ENCODE measurements at places on chromosomes 12 and 14.
A peak's percentile ranks its signal among the peaks of the same experiment; 100 is the strongest.

DNA sequence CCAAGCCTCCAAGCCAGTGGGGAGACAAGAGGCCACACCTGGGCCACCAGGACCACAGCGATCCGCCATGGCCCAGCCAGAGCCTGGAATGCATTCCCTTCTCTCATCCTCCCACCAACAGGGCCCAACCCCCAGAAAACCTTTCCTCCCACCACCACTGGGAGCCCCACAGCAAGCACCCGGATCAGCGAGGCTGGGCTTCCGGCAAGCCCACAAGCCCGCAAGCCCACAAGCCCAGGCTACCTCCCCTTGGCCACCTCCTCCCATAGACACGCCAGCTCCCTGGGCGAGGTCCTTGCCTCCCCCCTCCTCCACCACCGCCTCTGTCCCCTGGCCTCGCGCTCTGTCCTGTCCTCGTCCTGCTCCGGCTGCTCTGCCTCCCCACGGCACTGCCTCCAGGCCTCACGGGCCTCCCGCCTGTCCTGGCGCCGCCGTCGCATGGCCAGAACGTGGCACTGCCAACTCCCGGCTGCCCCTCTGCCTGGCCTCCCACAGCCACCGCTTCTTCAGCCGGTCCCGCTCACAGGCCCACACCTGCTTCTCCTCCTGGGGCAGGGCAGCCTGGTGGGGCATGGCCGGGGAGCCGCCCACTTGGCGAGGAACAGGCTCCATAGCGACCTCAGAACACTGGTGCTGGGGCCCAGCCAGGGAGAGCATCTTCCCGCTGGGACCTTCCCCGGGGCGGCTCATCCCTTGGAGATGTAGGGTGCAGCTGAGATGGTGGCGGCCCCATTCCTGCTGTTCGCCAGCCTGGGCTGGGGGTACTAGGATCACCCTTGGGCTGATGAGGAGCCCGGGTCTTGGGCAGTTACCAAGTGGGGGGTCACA lies 5.6 kb downstream of the CDK2AP1 start:
- no peak for DNase-seq

GRCh38 chr14:51180577-51180976 lies 59.5 kb upstream of the TMX1 start:
- DNase-seq = no peak

GRCh38 chr14:23446291-23446851 lies 10.9 kb upstream of the MYH7 start:
- no peak for DNase-seq

GRCh38 chr12:109737126-109737525 lies 23.5 kb downstream of the FAM222A start:
- DNase-seq = no peak

DNA sequence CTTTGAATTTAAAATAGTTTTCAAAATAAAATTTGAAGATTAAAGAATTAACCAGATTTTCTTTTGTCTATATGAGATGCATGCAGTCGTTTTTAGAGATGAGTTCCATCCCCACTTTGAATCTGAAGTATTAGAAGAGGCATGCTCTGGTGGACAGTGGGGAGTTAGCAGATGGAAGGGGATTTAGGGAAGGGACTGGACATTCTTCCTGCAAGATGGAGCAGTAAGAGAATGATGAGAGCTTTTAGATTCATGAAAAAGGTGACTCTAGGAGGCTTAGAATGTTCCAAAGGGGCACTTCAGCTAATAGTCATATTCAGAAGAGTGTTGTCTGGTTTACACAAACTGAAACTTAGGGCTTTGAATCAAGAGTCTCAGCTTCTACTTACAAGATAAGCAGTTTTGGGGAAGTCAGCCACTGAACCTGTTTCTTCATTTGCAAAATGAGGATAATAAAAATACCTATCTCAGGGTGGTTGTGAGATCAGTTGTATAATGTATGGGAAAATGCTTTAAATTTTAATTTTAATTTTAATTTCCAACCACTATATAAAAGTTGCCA lies 3.7 kb downstream of the ZBTB1 start:
- DNase-seq = peak; percentile 9

DNA sequence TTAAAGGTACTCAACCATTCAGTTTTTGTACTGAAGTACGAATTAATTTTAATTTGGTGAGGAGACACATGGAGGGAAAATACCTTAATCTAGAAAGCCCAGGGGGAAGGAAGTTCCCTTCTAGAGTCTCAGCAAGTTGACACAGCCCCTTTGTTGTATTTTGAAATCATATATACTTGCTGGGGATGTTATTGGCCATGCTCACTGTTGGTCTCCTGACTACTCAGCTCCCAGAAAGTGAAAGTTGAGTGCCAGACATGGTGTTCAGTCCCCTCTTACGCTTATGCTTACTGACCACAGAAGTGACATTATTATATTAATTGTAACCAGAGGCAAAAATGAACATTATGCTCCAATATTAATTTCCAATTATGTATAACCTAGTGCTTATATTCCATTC lies 28.1 kb downstream of the ARF6 start:
- no peak for DNase-seq

DNA sequence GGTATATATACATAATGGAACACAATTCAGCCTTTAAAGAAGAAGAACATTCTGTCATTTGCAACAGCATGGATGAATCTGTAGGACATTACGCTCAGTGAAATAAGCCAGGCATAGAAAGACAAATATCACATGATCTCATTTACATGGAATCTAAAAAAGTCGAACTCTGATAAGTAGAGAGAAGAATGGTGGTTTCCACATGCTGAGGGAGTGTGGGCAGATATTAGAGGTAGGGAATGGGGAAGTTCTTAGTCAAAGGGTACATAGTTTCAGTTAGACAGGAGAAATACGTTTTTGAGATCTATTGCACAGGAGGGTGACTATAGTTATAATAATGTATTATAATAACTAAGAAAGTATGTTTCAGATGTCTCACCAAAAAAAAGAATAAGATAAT lies 71.4 kb downstream of the ADAMTS20 start:
- no peak for DNase-seq

DNA sequence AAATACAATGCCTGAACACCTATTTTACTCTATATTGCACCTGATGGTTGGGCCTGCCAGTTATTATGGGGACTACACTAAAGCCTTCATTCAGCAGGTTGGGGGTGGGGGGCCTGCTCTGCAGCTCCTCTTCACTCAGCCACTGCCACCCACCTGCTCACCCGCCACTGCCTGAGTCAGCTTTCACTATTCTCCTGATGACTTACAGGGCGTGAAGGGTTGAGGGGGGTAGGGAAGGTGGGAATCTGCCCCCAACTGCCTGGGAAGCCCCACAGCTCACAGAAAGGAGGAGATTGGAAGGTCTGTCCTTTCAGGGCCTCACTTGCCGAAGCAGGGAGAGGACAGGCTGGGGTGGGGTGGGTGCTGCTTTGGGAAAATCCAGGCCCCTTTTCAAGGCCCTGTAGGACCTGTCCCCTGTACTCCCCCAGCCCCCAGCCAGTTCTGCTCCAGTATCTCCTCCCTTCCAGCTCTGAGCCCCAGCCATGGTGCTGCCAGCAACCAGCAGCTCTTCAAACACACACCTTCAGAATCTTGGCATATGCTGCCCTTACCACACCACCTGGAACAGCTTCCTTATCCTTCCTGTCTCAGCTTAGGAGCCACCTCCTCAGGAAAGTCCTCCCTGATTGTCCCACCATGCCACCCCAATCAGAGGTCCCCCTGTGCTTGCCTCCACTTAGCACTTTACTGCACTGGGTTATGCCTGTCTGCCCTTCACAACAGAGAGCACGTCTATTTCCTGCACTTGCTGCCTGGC lies 33.1 kb downstream of the IRF2BPL start:
- DNase-seq = no peak

Data from GM23248 (cell line).